ENCODE measurements at places on chromosomes 13 and 19.

DNA sequence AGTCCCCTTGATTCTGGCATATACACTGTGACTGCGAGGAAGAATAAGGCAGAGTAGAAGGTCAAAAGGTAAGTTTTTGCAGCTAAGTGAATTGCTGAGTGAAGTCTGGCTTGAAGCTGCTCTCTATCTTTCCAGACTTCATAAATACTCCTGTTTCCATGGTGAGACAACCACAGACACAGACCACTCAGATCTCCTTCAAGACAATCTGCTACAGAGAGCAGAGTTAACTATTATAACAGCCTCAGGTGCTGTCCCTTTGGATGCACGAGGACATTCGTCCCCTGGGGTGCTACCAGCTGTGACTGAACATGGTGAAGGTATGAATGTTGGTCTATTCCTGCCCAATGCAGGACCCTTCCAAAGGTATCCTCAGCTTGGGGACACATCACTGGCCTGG, 104.0 kb downstream of the MYCBP2 start:
- DNase-seq = no peak

- DNase-seq = peak; percentile 84
Observed at GRCh38 chr13:46804391-46804815, 7.4 kb upstream of the ESD start.

DNA sequence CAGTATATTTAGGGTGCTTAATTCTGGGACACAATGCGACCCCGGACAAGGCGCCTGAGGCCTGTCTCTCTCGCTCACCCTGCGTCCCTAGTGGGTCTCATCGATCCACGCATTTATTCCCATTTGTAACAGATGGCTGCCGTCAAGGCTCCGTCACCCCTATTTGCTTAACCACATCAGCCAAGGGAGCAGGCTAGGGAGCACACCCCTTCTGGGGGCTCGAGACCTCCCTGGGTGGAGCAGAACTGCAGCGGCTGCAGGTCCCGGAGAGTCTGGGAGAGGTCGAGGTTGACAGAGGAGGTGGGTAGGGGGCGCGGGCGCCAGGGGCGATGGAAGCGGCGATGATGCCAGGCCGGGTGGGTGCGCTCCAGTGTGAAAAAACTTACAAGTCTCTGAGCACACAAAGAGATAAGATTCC, 507 bp downstream of the ALG5 start:
- DNase-seq = no peak

GRCh38 chr19:11506967-11507366, 1.3 kb upstream of the ZNF653 start:
- DNase-seq = no peak

- peak; percentile 83 for DNase-seq
Observed at GRCh38 chr13:109156181-109156935, 526.9 kb downstream of the MYO16 start.

DNA sequence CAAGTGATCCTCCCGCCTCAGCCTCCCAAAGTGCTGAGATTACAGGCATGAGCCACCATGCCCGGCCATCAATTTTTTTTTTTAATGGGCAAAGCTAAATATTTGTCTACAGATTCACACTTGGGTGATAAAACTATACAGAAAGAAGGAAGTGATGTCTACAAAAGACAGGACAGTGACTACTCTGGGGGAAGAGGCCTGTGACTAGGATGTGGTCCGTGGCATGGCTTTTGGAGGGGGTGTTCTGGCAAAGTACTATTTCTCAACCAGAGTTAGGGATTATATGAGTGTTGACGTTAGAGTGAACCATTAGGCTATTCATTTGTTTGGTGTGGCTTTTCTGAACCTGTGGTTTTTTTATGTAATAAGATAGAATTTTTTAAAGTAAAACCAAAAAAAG, 42.7 kb downstream of the INSR start:
- DNase-seq = no peak

DNA sequence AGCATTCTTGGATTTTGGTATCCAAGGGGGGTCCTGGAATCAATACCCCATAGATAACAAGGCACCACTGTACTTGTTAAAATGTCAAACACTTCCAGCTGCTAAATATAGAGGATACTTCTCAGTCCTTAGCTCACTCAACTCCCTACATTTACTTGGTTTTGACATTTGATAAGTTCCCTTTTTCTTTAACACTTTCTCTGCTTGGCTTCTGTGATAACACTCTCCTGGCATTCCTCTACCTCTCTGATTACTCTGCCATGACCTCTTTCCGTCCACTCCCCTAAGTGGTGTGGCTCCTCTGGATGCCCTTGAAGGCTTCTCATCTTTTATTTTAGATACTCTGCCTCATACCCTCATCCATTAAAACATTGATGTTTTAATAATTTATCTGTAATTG, 65.2 kb downstream of the MICU2 start:
- no peak for DNase-seq

- DNase-seq = peak; percentile 3
Observed at GRCh38 chr13:92122186-92122853, 723.9 kb downstream of the GPC5 start.

- DNase-seq = no peak
Observed at GRCh38 chr13:39379667-39380655, 223.0 kb downstream of the LHFPL6 start.

GRCh38 chr13:113076681-113077401, 28.8 kb upstream of the F7 start:
- DNase-seq = no peak

- peak; percentile 42 for DNase-seq
Observed at GRCh38 chr13:44969551-44970484, 19.5 kb downstream of the NUFIP1 start.

- DNase-seq = no peak
Observed at GRCh38 chr19:4557971-4558941, 1.2 kb downstream of the SEMA6B start.

GRCh38 chr13:99661791-99662190, 160.5 kb downstream of the TM9SF2 start:
- no peak for DNase-seq

DNA sequence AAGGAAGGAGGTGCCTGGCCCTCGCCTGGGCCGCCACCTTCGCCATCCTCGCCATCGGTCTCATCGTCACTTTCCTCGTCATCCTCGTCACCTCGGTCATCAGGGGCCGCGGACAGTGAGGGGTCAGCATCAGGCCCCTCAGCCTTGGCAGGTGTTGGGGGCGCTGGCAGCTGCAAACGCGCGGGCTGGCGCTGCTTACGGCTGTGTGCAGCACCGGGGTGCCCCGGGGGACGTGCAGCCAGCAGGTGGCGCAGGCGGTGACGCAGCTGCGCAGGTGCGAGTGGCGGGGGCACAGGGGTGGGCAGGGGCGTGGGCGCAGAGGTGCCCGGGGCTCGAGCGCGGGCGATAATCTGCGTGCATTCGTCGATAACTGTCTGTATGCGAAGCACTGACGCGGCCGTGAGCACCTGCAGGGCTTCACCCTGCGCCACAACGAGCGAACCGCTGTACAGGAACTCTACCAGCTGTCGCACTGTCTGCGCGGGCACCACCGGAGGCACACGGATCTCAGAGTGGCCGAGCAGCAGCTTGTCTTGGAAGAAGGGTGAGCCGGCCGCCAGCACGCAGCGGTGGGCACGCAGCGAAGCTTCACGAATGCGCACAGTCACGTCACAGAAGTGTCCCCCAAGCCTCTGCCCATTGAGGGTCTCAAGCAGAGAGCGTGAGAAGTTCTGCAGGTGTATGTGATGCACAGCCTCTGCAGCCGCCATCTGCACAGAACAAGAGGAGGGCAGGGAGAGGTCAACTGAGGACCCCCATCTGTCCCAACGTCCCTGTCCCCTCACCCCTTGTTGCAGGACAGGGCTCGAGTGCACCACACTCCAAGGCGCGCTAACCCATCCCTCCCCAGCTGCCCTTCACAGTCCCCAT, 2.4 kb downstream of the ZBTB45 start:
- DNase-seq = no peak

- DNase-seq = no peak
Observed at GRCh38 chr19:40717880-40718773, 1.2 kb downstream of the ITPKC start.

DNA sequence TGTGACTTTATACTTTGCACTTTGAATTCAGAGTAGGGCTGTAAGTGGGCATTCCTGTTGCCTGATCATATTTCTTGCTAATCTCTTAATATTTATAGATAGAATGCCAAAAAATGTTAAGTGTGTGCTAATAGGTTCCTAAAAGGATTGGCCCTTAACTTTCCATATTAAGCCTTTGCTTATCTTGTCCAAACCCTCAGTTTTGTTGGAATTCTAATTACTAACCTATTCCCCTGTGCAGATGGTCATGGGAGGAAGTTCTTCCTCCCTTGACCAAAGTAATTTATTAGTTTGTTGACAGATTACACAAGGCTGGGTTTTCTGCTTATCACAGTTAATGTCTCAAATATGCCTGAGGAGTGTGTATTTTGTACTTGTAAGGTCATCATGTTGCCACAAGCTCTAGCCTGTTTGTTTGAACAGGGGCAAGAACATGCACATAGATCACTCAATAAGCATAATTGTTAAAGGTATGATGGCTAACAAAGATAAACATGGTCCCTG, 541.1 kb upstream of the SPRY2 start:
- DNase-seq = peak; percentile 21

DNA sequence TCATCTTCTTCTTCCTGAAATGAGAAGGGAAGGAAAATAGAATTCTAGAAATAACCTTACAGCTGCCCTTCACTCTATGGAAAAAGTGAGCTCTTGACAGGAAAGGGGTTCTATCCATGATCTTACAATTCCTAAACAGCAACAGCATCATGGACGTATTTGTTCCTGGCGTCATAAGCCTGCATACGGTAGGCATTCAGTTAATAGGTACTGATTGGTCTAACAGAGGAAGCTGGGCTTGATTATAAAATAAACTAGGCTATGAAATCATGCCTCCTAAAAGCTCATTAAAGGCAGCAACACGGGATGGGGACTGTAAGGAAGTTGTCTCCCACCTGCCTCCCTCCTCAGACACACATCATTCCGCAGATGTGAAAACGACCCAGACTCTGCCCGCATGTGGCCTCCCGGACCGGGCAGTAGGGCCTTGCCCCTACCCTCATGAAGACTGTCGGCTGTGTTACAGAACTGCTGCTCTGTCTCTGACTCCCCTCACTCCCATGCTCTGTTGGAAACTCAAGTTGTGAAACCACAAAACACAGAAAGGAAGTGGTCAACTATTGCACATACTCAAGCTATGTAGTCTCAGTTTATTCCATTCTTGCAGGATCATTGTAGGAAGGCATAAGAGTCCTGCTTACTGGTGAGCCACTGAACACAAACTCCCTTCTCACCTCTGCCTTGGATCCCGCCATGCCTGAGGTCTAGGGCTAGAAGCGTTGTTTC, 129.8 kb downstream of the DLEU7 start:
- DNase-seq = peak; percentile 82

- no peak for DNase-seq
Observed at GRCh38 chr19:30073152-30074000, 131.3 kb downstream of the URI1 start.

GRCh38 chr19:3968556-3969434, 2.1 kb downstream of the DAPK3 start:
- peak; percentile 100 for DNase-seq

DNA sequence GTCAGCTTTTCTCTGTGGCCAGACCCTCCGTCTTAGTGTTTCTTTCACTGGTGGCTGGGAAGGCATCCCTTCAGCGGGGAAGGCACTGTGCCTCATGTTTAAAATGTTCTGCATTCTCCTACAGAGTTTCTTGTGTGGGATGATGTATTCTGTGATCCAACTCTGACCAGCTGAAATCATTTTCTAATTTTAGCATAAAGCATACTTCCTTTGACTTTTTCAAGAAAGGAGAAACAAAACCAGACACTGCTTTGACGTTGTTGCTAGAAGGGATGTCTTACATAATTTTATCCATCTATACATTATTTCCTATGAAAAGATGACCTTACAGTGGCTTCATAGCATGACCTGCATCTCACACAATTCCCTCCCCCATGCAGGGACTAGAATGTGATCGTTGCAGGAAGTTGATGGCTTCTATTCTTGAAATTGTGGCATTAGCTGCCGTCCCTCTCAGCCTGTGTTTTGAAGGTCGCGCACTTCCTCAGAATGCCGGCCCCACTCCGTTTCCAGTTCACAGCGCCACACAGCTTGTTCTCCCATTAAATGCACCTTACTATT, 38.6 kb upstream of the TEX29 start:
- no peak for DNase-seq

GRCh38 chr19:19134687-19135158, 3.6 kb downstream of the TMEM161A start:
- DNase-seq = no peak

DNA sequence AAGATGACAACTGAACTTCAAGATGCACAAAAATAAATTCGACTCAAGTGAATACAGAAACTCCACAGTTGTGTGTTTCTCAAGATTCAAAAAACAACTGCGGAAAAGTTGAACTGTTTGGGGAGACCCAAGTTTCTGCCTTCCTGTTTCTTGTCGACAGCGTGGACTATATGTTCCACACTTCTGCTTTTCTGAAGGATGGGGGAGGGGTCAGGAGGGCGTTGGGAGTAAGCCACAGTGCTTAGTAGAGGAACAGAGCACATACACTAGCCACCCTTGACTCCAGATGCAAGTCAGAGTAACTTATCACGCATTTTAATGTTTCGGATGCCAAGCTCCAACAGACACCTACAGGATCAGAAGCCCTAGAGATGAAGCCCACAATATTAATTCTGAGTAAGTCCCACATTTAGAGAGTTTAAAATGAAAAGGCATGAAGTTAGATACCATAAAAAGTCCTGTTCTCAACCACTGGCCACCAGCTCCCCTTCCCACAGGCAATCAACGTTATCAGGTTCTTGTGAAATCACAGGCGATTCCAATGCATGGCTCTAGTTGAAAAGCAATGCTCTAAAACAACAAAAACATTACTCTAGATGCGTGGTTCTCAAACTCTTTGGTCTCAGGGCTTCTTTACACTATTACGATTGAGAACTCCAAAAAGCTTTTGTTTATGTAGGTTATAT, 4.2 kb downstream of the TUBGCP3 start:
- DNase-seq = no peak

DNA sequence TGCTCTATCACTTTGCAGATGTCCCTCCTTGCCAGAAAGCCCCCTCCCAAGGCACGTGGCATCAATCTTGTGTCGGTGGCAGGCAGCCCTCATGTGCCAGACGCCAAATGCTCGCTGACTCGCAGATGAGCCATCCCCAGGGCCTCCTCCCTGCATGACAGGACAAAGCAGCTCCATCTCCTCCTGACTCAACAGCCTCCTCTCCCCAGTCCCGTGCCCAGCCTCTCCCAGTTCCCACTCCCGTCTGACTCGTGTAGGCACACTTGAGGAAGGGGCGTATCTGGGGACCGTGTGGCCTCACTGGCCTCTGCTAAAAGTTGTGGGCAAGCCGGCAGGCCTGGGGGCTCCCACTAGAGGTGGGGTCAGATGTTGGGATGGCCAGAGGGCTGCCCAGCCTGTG, 133.6 kb downstream of the STK24 start:
- peak; percentile 42 for DNase-seq

GRCh38 chr13:41978007-41978406, 17.1 kb upstream of the VWA8 start:
- DNase-seq = no peak

Data from fibroblast of skin of left quadriceps (primary cell).